ENCODE measurements at places on chromosomes 7 and 10.

DNA sequence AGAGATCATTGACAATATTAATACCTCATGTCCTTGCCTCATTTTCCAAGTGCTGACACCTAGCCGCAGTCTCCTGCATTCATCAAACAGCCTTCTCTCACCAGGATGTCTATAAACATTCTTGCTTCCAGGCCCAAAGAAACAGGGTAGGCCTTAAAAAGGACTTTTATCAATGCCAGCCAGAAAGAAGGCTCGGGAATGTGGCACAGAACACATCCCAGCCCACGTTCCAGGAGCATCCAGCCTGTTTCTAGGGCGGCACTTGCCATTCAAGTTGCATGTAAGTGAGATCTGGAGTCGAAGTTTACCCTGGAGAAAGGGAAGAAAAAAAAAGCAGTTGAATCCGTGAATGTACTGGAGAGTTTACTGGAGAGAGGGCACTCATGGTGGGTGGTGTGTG is 1083.1 kb downstream of the KCNMA1 start:
- DNase-seq = no peak

GRCh38 chr7:34191162-34191561 is 285.8 kb downstream of the BMPER start:
- DNase-seq = no peak

DNA sequence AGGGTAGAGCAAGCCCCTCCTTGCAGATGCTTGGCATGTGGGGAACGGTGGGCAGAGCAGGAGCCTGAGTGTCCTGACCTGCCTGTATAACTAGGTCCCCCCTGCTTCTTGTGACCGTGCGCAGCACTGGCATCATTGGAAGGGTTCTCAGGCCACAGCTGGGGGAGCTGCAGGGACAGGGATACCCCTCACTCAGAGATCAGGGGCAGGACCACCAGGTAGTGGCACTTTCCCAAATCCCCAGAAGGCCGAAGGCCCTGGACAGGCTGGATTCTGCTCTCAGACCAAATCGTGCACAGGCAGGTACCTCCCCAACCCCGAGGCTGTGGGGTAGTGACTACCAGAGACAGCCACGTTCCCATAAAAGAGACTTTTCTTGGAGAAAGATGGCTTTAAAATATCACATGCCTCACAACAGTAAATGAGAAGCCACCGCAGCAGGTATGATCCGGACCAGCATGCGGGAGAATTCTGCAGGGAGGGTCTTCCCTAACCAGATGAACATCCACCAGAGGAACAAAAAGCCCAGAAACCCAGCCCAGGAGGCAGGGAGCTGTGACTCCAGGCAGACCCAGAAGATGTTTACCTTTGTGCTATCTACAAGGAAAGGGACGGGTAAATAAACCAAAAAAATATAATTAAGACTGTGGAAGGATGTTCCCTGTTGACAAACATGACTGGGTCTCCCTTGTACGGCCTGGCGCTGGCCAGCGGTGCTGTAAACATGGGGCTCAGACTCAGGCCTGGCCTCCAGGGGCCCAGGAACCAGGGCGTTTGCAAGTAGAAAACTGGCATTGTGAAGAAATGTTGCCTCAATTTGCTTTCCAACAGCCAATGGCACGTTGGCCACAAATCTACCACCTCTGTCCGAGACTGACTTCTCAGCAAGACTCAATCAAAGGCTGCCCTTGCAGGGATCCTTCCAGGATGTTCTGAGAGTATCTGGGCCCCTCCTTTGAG is 180.0 kb downstream of the TNS3 start:
- DNase-seq = no peak

DNA sequence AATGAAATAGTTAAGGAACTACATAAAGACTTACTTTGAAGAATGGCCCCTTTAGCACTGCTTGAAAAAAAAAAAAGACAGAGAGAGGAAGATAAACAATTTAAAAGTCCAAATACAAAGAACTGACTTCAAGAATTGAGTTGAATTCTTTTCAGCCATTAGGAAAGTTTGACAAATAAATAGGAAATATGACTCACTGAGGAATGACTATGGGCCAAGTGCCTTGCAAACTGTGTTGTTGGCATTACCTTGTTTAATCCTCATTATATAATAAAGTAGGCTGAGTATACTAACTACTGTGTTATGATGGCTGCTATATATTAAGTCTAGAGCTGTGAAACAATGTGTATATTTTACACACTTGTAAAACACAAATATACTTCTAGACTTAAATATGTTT is 151.1 kb downstream of the ELMO1 start:
- DNase-seq = no peak

DNA sequence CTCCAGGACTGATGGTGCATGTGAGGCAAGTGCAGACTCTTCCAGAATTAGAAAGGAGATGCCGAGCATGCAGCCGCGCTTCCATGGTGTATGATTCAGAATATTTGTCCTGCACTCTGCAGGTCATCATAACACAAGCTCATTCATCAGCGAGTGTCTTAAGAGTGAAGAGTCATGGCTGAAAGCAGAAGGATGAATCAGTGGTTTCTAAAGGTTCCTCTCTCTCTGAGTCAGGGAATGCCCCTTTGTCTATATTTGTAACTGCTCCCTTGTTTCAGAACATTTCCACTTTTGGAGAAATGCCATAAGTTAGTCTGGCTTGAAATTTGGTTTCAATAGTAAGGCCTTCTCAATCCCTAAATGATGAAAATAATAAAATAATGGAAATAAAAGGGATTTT is 52.3 kb downstream of the HECW1 start:
- DNase-seq = no peak

GRCh38 chr7:43569424-43569823 is 13.5 kb upstream of the STK17A start:
- no peak for DNase-seq

GRCh38 chr7:78873117-78873516 is 580.4 kb downstream of the MAGI2 start:
- no peak for DNase-seq

- DNase-seq = no peak
Measured at GRCh38 chr7:143408252-143408685, 387 bp downstream of the EPHA1 start.

DNA sequence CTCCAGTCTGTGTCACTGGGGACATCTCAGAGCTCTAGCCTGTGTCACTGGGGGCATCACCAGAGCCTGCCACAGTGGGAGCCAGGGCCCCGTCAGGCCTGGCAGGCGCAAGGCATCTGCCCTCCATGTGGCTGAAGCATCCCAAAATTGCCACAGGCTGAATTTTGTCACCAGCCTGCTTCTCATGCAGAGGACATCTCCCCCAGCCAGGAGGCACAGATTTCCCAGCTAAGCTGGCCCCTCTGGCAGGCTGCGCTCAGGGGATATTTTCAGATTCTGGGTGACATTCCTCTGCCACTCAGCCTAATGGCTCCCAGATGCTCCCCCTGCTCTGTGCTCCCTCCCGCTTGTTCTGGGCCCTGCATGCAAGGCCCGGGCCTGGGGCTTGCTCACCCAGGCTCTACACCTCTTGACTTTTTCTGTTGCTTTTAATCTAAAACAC is 64.6 kb downstream of the COL13A1 start:
- no peak for DNase-seq

- no peak for DNase-seq
Measured at GRCh38 chr10:1361411-1362105, 305.4 kb downstream of the WDR37 start.

GRCh38 chr10:130136226-130137089 is at the start of gene GLRX3:
GLRX3 (plus strand) TSS chr10:130136391; CDS start chr10:130136421, 30 bp downstream.
- peak; percentile 49 for DNase-seq

DNA sequence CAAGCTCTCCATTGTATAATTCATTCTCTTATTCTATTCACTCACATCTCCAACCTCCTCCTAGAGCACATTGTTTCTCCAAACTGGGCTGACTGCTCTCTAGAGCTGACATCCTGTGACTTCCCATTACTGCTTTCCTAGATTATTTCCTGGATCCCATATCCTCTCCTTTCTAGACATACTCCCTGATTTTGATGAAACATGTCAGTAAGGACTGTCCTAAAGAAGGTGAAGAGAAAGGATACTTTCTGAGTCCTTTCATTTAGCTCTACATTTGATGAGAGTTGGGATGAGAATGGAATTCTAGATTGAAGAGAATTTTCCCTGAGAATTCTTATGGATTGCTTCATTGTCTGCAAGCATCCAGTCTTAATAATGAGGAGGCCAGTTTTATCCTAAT is 78.8 kb downstream of the CNNM2 start:
- no peak for DNase-seq

GRCh38 chr7:5421714-5422395 is 1.8 kb downstream of the TNRC18 start:
- no peak for DNase-seq

- no peak for DNase-seq
Measured at GRCh38 chr10:4730998-4731397, 95.0 kb upstream of the AKR1E2 start.

DNA sequence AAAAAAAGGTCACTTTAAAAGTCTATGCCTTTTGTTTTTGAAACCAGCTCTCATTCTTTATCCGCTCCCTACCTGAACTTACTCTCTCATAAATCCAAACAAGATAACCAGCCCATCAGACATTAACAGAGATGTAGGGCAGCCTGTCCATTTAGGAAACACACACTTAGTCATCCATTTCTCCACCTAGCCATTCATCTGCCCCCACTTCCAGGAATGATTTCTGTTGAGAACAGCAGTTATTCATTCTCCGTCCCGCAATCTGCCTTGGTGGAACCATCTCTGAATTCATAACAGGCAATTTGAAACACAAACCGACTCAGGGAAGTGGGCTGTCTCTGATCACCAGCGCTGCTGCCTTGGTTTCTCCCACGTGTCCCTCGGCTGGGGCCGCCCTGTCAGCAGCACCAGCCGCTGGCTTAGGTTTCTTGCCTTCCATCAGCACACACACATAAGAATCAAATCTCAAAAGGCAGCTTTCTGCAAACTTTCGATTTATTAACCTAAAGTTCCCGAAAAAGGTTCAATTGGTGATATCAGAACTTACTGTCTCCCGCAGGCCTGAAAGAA is 528.2 kb upstream of the NRP1 start:
- DNase-seq = no peak

- no peak for DNase-seq
Measured at GRCh38 chr10:31838065-31838464, 90.6 kb downstream of the ARHGAP12 start.

- DNase-seq = no peak
Measured at GRCh38 chr7:20450536-20450935, 119.8 kb downstream of the ITGB8 start.

GRCh38 chr7:35004531-35005095 is 32.7 kb downstream of the DPY19L1 start:
- DNase-seq = no peak

- no peak for DNase-seq
Measured at GRCh38 chr7:139422126-139422525, 61.3 kb downstream of the KLRG2 start.

DNA sequence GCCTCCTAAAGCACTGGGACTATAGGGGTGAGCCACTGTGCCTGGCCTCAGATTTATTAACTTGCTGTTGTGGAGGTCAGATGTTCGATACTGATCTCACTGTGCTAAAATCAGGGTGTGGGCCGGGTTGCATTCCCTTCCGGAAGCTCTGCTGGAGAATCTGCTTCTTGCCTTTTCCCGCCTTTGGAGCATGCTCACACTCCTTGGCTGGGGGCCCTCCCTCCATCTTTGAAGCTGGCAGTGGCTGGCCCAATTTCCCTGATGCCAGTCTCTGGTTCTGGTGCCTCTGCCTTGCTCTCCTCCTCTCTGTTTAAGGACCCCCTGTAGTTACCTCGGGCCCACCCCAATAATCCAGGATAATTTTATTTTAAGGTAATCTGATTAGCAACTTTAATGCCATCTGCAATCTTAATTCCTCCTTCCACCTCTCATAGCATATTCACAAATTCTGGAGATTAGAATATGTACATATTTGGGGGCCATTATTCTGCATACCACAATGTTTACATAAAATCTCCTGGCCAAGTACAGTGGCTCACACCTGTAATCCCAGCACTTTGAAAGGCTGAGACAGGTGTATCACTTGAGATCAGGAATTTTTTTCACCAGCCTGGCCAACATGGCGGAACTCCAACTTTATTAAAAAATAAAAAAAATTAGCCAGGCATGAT is 7.9 kb upstream of the PITRM1 start:
- DNase-seq = no peak

- no peak for DNase-seq
Measured at GRCh38 chr7:129667116-129667515, 55.6 kb downstream of the NRF1 start.

DNA sequence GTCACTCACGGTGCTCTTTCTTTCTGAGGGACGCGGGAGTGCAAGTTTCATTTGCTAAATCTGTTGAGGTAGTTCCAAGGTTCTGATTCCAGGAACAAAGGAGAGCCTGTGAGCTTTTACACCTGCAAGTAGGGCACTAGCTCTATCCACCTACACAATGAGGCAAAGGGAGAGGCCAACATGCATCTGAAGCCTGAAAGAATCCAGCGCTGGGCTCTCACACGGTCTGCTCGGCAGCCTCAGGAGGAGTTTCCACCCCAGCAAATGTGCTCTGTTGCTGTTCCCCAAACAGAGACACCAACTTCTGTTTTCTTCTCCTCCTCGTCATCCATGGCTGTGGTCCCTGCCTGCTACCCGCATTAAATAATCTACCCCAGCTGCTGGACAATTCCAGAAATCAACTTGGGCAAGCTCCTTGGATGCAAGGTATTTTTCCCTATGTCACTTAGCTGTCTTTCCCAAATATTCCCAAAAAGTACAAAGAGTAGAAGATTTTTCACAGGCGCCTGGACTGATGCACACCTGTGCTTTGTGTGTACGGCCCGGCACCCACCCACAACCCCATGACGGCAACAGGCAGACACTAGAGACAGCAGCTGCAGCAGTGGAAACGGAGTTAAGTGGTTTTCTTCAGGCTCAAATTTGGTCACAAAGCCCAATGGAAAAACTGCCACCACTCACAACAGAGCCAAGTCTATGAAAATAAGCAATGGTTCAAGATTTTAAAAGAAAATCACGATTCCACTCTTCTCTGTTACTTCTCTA is 176.8 kb downstream of the ZMYND11 start:
- no peak for DNase-seq

DNA sequence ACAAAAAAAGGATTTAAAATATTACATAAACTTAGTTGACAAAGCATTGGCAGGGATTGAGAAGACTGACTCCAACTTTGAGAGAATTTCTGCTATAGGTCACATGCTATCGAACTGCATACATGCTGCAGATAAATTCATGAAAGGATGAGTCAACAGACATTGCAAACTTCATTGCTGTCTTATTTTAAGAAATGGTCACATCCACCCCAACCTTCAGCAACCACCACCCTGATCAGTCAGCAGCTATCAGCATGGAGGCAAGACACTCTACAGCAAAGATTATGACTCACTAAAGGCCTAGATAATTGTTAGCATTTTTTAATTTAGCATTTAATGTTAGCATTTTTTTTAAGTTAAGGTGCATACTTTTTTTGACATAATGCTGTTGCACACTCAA is 73.6 kb downstream of the AGK start:
- DNase-seq = no peak
